Ecto neural progenitor cell (in vitro differentiated cells): ENCODE measurements at places on chromosomes 2 and 18.
A peak's percentile ranks its signal among the peaks of the same experiment; 100 is the strongest.

DNA sequence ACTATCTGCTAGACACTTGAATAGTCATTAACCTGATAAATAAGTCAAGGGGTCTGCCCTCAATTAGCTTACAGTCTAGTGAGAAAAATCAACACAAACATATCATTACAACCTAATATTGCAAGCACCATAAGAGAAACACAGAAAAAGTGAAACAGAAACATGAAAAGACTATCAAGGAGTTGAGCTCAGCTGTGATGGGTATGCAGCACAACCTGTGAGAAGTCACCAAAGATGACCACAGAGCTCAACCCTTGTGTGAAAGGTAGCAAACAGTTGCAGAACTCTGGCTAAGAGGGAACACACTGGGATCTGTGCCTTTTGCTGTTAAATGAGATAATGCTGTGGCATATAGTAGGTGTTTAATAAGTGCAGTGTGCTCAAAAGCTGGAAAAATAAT lies 11.7 kb downstream of the ZNF385B start:
- no peak for DNase-seq

DNA sequence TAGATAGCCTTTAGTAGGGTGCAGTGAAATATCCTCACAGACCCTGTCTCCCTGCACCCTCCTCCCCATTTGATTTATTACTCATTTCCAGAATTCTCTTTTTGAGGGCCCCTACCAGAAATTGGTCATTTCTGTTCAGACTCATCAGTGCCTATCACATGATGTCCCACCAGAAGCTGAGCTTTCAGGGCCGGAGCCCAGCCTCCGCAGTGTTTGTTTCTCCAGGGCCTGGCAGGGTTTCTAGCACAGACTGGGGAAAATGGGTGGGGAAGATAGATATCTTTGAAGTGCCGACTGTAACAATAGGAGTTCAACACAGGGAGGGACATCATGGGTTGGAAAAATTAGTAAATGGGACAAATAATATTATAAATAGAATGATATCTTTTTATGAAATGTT lies 208.0 kb downstream of the PTGR3 start:
- no peak for DNase-seq

- peak; percentile 76 for DNase-seq
Measured at GRCh38 chr2:88355486-88355885, 97.0 kb downstream of the FOXI3 start.

DNA sequence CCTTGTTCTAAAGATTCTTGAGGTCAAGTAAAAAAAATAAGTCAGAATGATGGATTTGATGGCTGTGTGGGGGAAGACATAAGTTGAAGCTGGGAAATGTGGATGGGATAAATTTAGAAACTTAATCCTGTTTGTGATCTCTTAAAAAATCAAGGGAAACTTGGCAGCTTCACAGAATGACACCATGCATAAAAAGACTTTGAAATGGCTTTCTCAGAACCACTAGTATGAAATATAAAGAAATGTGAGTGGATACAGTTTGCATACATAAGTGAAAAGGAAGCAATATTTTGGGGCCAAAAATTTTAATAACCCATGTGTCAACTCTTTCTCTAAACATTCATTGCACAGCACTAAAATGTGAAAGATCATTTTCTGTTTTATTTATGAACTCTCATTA lies 21.7 kb downstream of the CDH19 start:
- DNase-seq = no peak
